T-helper 2 cell treated with Interferon-gamma antibody and Interleukin-4, amounts not matched to agents 5 μg/mL and 100 μg/mL, for 36 hours (primary cell): ENCODE measurements at places on chromosomes 11 and 22.

DNA sequence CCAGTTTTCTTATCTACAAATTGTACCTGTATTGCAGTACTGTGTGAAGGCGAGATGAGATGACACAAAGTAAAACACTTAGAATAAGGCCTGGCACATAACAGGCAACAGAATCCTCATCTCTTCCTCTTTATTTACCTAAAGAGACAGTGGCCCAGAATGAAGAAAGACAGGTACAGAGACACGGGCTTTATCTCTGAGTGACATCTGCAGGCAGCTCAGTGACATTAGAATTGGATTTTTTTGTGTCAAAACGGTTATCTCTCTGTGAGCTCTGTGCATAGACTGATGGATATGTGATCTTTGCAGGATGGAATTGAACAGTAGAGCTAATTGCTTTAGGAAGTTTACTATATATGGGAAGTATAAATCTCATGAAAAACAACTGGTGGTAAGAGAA lies 36.2 kb upstream of the TRPC6 start:
- no peak for DNase-seq

DNA sequence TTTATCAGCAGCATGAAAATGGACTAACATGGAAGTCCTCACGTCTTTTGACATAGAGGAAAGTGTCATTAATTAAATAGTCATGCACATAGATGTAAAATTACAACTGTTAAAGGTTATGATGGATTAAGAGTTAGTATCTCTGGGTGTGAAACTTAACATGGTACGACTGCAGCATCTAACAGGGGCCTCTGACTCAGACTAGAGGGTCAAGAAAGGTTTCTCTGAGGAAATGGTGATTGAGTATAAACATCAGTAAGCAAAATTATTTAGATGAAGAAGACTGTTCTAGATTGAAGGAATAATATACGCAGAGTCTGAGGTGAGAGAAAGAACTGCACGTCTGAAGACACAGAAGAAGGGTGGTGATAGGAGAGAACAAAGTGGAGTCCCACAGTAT lies 42.1 kb upstream of the GAB2 start:
- DNase-seq, result no peak

GRCh38 chr11:33936725-33937604 lies 45.1 kb upstream of the LMO2 start:
- no peak for DNase-seq

DNA sequence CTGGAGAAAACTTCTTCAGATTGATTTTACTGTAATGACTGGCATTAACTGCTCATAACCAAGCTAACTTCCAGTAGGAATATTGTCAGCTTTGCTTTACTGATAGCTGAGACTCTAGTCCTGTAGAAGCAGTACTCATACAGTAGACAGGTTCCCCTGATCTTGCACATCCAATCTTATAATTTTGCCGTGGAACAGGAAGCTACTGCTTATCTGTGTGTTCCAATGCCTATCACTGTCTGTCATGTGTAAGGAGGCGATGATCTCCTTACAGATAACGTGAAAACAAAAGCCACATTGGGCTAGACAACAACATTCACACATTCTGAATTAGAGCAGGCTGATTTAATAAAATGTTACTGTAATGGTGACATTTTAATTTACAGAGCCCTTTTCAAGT lies 13.2 kb downstream of the HSD17B12 start:
- DNase-seq, result no peak

GRCh38 chr11:111683806-111684205 lies 81.6 kb downstream of the SIK2 start:
- no peak for DNase-seq

DNA sequence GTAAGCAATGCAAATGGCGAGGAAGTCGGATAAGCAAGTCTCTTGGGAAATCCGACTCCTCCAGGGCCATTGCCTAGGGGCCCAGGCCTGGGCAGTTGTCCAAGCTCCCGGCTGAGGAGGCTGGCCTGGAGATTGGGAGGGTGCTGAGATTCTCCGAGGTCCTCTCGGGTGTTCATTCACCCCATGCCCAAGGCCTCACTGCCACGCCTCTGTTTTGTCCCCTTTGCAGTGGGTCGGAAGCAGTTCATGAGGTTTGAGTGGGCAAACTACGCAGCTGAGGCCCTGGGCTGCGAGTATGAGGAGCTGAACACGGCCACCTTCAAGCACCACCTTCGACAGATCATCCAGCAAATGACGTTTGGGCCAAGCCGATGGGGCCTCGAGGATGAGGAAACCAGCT lies 81.3 kb downstream of the MYO18B start:
- DNase-seq, result no peak

DNA sequence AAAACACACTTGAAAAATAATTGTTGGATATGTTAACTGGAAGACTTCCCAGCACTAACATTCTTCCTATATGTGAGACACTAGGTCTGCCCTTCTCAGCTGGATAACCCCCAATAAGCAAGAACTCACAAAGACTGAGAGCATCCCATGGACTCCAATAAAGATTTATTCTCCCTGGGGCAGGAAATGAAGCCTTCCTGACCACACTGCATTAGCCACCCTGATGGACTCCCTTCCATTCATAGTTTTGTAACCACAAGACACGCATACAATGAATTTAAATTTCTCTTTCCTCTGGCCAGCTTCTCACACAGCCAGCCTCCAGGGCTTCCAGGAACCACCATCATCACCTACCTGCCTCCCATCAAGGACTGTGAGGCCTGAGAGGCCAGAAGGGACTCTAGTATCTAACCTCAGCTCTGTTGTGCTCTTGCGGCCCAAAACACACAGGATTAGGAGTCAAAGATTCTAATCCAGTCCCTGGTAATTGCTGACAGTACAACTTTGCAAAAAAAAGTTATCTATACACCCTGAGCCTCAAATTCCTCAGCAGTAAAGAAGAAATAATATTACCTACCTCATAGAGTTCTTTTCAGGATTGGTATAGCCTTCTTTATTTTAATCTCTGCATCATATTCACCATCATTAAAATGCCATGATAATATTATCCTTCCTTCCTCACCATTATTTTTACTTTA lies 45.6 kb upstream of the GDPD4 start:
- DNase-seq, result no peak

GRCh38 chr11:78733031-78733430 lies 158.4 kb upstream of the NARS2 start:
- no peak for DNase-seq

- DNase-seq, result no peak
Measured at GRCh38 chr11:73206801-73207200, 11.3 kb upstream of the P2RY2 start.

- no peak for DNase-seq
Measured at GRCh38 chr11:6925636-6926207, 504 bp upstream of the ZNF215 start.

- no peak for DNase-seq
Measured at GRCh38 chr22:46001046-46001425, 24.1 kb upstream of the WNT7B start.

DNA sequence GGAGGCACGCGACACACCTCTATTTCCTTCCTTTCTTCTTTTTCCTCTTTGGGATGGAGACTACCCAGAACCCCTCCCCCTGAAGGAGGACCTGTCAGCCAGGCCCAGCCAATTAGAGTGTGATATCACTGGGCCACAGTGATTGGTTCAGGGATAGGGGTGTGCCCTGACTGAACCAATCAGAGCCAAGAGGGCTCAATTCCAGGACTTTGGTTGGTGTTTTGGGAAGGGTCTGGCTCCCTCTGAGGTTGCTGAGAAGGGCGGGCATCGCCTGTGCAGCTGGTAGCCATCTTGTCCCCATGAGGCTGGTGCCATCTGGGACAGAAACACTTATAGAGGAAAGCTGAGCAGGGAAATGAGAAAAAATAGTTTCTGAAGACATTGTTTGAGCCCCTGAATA lies 71.4 kb downstream of the CHST1 start:
- DNase-seq, result no peak

DNA sequence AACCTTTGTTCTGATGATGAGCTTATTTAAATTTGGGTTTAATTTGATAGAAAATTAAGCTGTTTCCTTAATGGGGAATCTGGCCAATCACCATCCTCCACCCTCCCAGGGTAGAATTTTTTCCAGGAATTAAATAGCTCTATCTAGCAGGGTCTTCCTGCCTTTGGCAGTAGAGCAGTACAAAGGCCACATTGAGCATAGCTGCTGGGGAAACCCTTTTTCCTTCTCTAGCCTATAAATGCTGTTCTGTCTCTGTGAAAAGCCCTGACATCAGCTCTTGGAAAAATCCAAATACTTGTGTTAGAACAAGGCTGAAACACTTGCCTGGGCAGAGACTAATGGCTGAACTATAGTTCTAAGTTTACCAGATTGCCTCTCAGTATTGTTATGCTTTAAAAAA lies 55.1 kb downstream of the ARHGEF12 start:
- DNase-seq, result no peak

DNA sequence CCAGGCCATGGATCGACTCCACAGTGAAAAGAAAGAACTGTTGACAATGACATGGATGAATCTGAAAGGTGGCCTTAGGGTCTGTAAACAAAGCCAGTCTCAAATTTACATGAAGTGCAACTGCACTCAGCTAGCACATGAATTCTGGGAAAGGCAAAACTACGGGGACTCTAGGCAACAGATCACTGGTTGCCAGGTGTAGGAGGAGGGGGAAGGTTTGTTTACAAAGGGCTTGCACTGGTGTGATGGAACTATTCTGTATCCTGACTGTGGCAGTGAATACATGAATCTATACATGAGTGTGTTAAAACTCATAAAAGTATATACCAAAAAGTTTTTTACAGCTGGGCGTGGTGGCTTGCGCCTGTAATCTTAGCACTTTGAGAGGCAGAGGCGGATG lies 27.3 kb downstream of the ALX4 start:
- no peak for DNase-seq

DNA sequence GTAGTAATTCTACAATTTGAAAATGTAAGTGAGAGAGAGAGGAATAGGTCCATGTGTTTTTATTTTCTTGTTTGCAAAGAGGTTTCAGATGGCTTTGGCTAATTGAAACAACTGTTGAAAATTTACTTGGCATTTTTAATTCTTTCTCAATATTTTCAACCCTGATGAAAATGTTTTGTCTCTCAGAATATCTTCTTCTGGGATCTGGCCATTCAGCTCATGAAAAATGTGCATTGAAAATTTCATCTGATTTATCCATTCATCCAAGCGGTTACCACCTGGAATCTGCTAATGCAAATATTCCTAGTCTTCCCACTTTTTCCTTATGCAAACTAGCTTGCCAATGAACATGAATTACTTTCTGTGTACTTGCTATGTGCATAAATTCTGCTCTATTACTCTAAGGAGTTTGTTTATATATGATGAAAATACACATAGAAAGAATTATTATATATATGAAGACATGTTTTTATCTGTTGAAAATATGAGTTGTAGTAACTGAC lies 621.2 kb downstream of the LRRC4C start:
- no peak for DNase-seq

DNA sequence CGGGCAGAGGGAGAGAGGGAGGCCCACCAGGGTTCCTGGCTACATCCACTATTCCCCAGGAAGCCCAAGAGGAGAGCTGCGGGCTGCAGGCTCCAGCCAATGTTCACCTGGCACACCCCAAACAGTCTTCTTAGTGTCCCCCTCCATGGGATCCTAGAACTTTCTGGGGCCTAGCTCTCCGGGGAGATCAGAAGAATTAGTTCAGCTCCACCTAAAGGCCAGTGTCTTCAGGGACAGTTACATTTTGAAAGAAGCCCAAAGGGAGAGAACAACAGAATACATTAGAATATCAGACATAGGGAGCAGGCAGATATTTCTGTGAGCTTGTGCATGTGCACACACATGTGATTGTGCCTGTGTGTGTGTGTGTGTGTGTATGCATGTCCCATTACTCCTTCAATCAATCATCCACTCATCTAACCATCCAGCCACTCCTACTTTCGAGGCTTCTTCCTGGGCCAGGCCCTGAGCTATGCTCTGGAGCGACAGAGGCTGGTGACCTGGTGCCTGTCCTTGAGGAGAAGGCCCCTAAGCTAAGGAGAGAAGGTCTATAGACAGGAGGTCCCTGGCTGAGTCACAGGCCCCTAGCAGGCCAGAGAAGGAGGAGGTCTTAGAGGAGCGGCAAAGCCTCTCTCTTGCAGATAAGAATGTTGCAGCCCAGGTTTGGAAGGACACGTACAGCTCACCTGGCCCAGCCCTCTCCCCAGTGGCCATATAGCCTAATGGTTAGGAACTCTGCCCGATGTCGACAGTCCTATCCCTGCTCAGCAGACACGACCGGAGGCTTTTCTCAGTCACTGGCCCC lies 165.5 kb downstream of the DSCAML1 start:
- no peak for DNase-seq

GRCh38 chr11:33178443-33179180 lies 17.3 kb upstream of the CSTF3 start:
- DNase-seq, result no peak

GRCh38 chr22:35540595-35541253 lies at the start of gene RASD2:
Gene RASD2, plus strand, starts transcription at chr22:35540831. Its CDS starts 5,979 bp downstream, at chr22:35546810.
- peak; percentile 26 for DNase-seq

- DNase-seq, result no peak
Measured at GRCh38 chr11:119668676-119669075, 60.3 kb downstream of the NECTIN1 start.

DNA sequence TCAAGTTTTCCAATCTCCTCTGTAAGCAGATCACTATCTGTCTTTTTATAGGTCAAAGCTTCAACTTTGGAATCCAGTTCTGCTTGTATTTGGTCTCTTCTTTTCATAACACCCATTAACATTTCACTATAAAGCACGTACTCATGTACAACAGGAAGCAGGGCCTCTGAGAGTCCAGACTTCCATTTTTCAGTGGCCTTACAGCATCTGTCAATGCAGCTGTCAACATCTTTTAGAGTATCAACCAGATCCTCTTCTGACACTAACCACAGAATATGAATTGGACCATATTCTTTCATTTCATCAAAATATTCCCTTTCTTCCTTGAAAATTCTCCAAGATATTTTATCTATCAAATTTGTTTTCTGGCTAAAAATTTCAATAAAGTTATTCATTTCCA lies 24.7 kb upstream of the SLN start:
- DNase-seq, result no peak

- no peak for DNase-seq
Measured at GRCh38 chr11:65429068-65429681, 6.6 kb downstream of the NEAT1 start.

- no peak for DNase-seq
Measured at GRCh38 chr11:7889985-7890384, 41.1 kb downstream of the OR10A6 start.

GRCh38 chr11:68598816-68599653 lies 85.3 kb upstream of the GAL start:
- no peak for DNase-seq
